ENCODE measurements at places on chromosomes 11 and 22.

DNA sequence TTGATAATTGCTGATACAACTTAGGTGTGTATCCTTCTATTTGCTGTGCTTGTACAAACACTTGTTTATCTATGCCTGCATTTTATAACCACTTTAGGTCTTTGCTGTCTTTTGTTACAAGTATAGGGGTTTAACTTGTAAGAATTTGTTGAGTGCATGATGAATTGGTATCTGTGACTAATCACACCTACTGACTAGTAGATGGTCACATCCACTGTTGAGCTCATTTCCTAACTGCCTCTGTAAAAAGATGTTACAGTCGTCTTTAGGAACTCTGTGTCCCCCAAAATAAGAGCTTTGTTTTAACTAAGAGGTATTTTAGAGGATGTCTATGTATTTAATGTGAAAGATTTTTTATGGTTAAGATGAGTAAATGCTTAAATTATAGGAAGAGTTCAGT lies 60.5 kb downstream of the HIPK3 start:
- no peak for DNase-seq

DNA sequence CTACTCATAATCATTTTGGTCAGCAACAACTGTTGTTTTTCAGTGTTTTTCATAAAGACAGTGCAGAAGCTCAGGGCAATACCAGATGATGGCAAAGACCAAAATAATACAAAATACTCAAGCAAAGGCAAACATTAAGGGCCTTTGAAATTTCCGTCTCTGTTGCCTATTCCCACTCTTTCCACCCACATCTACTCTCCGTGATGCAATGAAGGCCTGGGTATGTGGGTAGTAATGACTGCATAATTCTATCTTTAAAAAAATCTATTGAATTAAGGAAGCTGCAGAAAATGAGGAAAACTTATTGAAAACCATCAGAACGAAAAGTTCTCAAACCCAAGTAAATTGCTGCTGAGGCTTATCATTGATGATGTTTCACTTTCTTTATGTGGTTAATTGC lies 203.3 kb downstream of the MAML2 start:
- DNase-seq, result no peak

- no peak for DNase-seq
Measured at GRCh38 chr11:103676413-103676812, 360.0 kb upstream of the DDI1 start.

- DNase-seq, result no peak
Measured at GRCh38 chr11:61954106-61954850, 4.1 kb downstream of the BEST1 start.

DNA sequence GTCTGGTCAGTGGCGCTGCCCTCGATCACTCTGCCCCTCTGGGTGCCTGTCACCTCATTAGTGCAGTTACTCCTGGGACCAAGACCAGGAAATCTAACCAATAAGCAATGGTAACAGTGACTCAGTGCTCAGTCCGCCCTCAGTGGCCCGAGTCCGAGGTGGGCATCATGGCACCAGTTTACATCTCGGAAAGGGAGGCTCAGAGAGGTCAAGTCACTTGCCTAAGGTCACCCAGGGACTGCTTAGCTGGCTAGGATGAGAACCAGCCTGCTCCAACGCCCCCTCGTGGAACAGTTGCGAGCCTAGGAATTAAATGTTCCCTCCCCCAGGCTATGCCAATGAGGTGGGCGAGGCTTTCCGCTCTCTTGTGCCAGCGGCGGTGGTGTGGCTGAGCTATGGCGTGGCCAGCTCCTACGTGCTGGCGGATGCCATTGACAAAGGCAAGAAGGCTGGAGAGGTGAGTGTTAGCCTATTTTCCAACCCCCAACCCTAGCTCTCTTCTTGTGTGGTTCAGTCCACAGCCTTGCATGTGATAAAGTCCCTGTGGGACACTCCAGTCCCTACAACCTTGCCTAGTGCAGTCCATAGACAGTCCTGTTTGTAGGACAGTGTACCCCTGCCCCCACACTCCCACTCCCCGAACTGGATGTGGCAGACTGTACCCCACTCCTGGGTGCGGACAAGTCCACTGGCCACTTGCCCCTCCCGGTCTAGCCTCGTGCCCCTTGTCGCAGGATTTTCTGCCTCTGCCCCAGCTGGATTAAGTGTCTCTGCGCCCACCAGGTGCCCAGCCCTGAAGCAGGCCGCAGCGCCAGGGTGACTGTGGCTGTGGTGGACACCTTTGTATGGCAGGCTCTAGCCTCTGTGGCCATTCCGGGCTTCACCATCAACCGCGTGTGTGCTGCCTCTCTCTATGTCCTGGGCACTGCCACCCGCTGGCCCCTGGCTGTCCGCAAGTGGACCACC lies 1.1 kb downstream of the MTFP1 start:
- DNase-seq, result peak; percentile 82
